IPS DF 6.9 (cell line): ENCODE measurements at places on chromosomes 6 and 20.
A peak's percentile ranks its signal among the peaks of the same experiment; 100 is the strongest.

DNA sequence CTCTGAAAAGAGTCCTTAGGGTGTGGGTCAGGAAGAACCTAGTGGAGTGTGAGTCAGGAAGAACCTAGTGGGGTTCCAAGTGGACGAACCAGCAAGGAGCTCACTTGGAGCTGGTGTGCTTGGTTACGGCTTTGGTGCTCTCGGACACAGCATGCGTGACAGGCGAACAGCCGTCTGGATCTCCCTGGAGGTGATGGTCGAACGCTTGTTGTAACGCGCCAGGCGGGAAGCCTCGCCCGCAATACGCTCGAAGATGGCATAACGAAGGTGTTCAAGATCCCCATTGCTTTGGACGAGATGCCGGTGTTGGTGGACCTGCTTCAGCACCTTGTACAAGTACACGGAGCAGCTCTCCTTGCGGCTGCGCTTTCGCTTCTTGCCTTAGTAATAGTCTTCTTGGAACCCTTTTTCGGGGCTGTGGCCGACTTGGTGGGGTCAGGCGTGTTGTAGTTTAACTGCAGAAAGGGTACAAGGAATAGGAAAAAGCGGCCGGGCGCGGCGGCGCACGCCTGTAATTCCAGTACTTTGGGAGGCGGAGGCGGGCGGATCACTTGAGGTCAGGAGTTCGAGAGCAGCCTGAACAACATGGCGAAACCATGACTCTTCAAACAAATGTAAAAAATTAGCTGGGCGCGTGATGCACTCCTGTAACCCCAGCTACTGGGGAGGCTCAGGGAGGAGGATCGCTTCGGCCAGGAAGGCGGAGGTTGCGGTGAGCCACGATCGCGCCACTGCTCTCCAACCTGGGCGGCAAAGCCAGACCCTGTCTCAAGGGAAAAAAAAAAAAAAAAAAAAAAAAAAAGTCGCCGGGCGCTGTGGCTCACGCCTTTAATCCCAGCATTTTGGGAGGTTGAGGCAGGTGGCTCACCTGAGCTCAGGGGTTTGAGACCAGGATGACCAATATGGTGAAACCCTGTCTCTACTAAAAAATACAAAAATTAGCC, 48.0 kb downstream of the OR2B2 start:
- no peak overlapping the region for H3K4me3 ChIP-seq
- no peak overlapping the region for H3K27ac ChIP-seq
- no peaks in the 10 kb centered on the region for H3K36me3 ChIP-seq
- DNase-seq: no peak
- no peaks in the 10 kb centered on the region for H3K27me3 ChIP-seq

- peaks cover 9% of the 10 kb centered on the region for H3K4me1 ChIP-seq
- no peaks in the 10 kb centered on the region for H3K27me3 ChIP-seq
- H3K4me3 ChIP-seq: no peak overlapping the region
- DNase-seq: no peak
- no peak overlapping the region for H3K27ac ChIP-seq
- H3K36me3 ChIP-seq: no peaks in the 10 kb centered on the region
Observed at GRCh38 chr6:111846492-111847409, 26.5 kb downstream of the FYN start.

GRCh38 chr6:33571637-33572316, 8.3 kb downstream of the BAK1 start:
- H3K36me3 ChIP-seq: peaks cover 20% of the 10 kb centered on the region
- no peak for DNase-seq
- H3K4me1 ChIP-seq: no peaks in the 10 kb centered on the region
- no peak overlapping the region for H3K27ac ChIP-seq

- DNase-seq: no peak
- H3K4me1 ChIP-seq: peaks cover 5% of the 10 kb centered on the region; the same call in 1 of the 2 replicates
- H3K27ac ChIP-seq: no peak overlapping the region
Observed at GRCh38 chr6:162154001-162154400, 573.6 kb downstream of the PRKN start.

DNA sequence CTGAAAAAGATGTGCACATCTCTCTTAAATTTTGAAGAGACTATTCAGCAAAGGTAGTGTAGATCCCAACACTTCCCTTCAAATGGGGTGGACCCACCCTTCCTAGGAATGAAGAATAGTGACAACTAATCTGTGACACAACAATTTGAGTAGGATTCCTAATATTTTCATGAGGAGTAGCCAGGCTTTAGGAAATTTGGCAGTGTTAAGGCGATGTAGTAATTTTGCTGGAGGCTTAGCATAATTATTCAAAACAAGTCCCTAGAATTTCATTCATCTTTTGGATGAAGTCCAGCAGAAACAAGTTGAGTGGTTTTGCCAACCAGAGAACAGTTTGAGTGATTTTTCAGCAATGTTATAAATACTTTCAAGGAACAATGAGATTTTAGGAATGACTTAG, 52.4 kb downstream of the ELOVL4 start:
- no peak for DNase-seq
- H3K4me1 ChIP-seq: no peaks in the 10 kb centered on the region
- no peaks in the 10 kb centered on the region for H3K36me3 ChIP-seq
- H3K4me3 ChIP-seq: no peak overlapping the region
- no peak overlapping the region for H3K27ac ChIP-seq
- no peaks in the 10 kb centered on the region for H3K27me3 ChIP-seq

DNA sequence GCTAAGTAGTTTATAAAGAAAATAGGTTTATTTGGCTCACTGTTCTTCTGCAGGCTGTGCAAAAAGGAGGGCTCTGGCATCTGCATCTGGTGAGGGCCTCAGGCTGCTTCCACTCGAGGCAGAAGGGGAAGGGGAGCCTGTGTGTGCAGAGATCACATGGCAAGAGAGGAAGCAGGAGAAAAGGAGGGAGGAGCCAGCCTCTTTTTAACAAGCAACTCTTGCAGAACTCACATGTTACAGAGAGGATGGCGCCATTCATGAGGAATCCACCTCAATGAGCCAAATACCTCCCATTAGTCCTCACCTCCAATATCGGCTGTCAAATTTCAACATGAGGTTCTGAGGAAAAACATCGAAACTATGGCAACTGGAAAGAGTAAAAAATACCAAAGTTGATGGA, 666.6 kb upstream of the SLC35B3 start:
- H3K4me3 ChIP-seq: no peak overlapping the region
- no peak for DNase-seq
- no peaks in the 10 kb centered on the region for H3K4me1 ChIP-seq
- H3K27me3 ChIP-seq: no peaks in the 10 kb centered on the region
- H3K36me3 ChIP-seq: no peaks in the 10 kb centered on the region
- no peak overlapping the region for H3K27ac ChIP-seq

GRCh38 chr6:39814236-39814635, 22.1 kb downstream of the DAAM2 start:
- H3K36me3 ChIP-seq: no peaks in the 10 kb centered on the region
- no peak overlapping the region for H3K27ac ChIP-seq
- H3K27me3 ChIP-seq: no peaks in the 10 kb centered on the region
- H3K4me3 ChIP-seq: no peak overlapping the region

DNA sequence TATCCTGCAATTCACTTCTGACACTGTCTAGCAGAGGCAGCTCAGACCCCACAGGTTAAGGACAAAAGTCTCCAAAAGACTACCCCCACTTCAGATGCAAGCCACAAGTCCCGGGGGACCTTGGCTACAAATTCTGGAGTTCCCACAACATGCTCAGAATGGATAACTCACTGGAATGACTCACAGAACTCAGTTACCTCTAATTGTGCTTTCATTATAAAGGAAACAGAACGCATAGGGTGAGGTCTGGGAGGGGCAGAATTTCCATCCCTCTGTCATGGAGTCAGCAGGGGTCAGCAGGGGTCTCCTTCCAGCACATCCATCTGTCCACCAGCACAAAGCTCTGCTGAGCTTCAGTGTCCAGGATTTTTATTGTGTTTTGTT, 184.2 kb downstream of the CDH4 start:
- no peak overlapping the region for H3K4me3 ChIP-seq
- DNase-seq: peak; percentile 48
- no peaks in the 10 kb centered on the region for H3K27me3 ChIP-seq
- H3K4me1 ChIP-seq: peaks cover 19% of the 10 kb centered on the region
- no peaks in the 10 kb centered on the region for H3K36me3 ChIP-seq
- peak overlapping the region; percentile 98 for H3K27ac ChIP-seq

- H3K4me3 ChIP-seq: no peak overlapping the region
- no peak overlapping the region for H3K27ac ChIP-seq
- H3K4me1 ChIP-seq: peaks cover 7% of the 10 kb centered on the region; the same call in 1 of the 2 replicates
- no peaks in the 10 kb centered on the region for H3K27me3 ChIP-seq
- DNase-seq: no peak
Observed at GRCh38 chr20:1964061-1964460, 29.8 kb downstream of the PDYN start.

DNA sequence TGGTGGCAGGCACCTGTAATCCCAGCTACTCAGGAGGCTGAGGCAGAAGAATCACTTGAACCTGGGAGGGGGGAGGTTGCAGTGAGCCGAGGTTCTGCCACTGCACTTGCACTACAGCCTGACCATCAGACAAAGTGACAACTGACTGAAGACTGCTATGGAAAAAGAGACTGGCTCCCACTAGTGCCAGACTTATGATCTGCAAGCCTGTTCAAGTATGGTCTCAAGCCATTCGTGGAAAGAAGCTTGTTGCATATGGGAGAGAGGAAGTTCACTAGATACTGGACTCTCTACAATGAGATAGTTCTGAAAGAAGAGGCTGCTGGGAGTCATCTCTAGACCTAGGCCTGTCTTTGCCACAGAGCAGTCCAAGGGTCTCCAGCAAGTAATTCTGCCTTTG, 26.7 kb downstream of the MDN1 start:
- no peak overlapping the region for H3K4me3 ChIP-seq
- H3K27me3 ChIP-seq: no peaks in the 10 kb centered on the region
- no peak for DNase-seq
- H3K27ac ChIP-seq: no peak overlapping the region
- no peaks in the 10 kb centered on the region for H3K4me1 ChIP-seq
- peaks cover 20% of the 10 kb centered on the region for H3K36me3 ChIP-seq

DNA sequence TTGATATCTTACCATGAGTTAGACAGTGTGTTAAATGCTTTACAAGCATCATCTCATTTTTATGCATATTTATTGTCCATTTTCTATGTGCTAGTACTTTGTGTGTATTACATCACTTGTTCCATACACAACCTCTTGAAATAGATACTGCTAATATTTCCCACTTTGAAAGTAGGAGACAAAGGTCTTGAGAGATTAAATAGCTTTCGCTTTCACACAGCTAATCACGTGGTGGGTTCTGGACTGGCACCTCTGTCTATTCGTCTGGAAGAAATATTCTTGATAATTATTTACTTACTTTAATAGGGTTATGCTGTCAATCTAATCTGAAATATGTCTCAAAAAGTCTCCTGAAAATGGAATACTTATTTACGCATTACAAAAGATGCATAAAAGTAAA, 30.2 kb downstream of the EPHA7 start:
- DNase-seq: no peak
- H3K27ac ChIP-seq: no peak overlapping the region
- no peaks in the 10 kb centered on the region for H3K4me1 ChIP-seq
- no peaks in the 10 kb centered on the region for H3K27me3 ChIP-seq
- no peaks in the 10 kb centered on the region for H3K36me3 ChIP-seq
- H3K4me3 ChIP-seq: no peak overlapping the region

DNA sequence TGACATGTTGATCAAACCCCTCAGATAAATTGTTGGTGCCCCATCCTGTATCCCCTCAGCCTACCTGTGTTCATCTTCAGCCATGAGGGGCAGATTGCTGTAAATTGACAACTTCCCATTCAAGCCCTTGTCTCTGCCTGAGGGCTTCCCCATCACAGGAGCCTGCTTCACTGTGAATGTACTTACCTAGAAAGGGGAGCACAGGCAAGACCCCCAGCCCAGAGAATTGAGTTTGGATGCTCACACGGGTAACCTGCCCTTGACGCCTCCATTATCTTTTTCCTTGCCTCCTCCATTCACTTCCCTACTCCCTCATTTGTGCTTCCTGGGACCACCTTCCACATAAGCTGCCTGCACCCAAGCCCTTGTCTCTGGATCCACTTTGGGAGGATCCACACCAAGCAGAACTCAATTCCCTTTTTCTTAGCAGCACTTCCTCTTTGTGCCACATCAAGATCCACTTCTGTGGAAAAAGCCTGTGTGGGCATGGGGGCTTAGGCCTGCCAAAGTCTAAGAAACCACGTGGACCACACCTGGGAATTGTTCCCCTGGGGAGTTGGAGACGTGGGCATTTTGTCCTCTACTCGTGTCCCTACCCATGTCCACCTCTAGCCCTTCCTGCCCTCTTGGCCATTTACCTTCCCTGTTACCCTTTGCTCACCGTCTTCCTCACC, 103.4 kb upstream of the FOXA2 start:
- H3K27me3 ChIP-seq: no peaks in the 10 kb centered on the region
- no peaks in the 10 kb centered on the region for H3K36me3 ChIP-seq
- peaks cover 7% of the 10 kb centered on the region for H3K4me1 ChIP-seq
- DNase-seq: no peak
- H3K27ac ChIP-seq: no peak overlapping the region

- H3K4me1 ChIP-seq: 0 out of 2 replicates have a peak, but pooled peaks cover 2% of the 10 kb centered on the region
- no peaks in the 10 kb centered on the region for H3K27me3 ChIP-seq
- H3K4me3 ChIP-seq: no peak overlapping the region
- no peak overlapping the region for H3K27ac ChIP-seq
- DNase-seq: no peak
Observed at GRCh38 chr6:126182650-126183311, 157.1 kb upstream of the CENPW start.

GRCh38 chr6:27296106-27296783, 15.8 kb downstream of the POM121L2 start:
- H3K4me1 ChIP-seq: peaks cover 2% of the 10 kb centered on the region; the same call in 1 of the 2 replicates
- no peak overlapping the region for H3K27ac ChIP-seq

- no peak overlapping the region for H3K4me3 ChIP-seq
- no peaks in the 10 kb centered on the region for H3K36me3 ChIP-seq
- H3K4me1 ChIP-seq: no peaks in the 10 kb centered on the region; the same call in 1 of the 2 replicates
- no peak for DNase-seq
- no peak overlapping the region for H3K27ac ChIP-seq
Observed at GRCh38 chr6:163583558-163583957, 169.0 kb downstream of the QKI start.

GRCh38 chr6:135087403-135087802, 32.8 kb upstream of the HBS1L start:
- H3K4me1 ChIP-seq: no peaks in the 10 kb centered on the region; the same call in 1 of the 2 replicates
- peak; percentile 4 for DNase-seq
- H3K4me3 ChIP-seq: no peak overlapping the region
- no peaks in the 10 kb centered on the region for H3K27me3 ChIP-seq
- H3K27ac ChIP-seq: no peak overlapping the region

- H3K4me1 ChIP-seq: peaks cover 1% of the 10 kb centered on the region; the same call in 1 of the 2 replicates
- no peak for DNase-seq
- H3K4me3 ChIP-seq: peak overlapping the region; percentile 37; the same call in 1 of the 2 replicates
- H3K27ac ChIP-seq: no peak overlapping the region
Observed at GRCh38 chr6:53359843-53360092, 11.0 kb upstream of the ELOVL5 start.

GRCh38 chr6:31901415-31901952, 402 bp downstream of the ZBTB12 start:
- no peak overlapping the region for H3K27ac ChIP-seq
- H3K4me3 ChIP-seq: peak overlapping the region; percentile 52; the same call in 1 of the 2 replicates
- DNase-seq: no peak
- peaks cover 8% of the 10 kb centered on the region for H3K4me1 ChIP-seq
- H3K36me3 ChIP-seq: peaks cover 4% of the 10 kb centered on the region

GRCh38 chr20:787825-788224, 19.5 kb upstream of the SLC52A3 start:
- no peak overlapping the region for H3K27ac ChIP-seq
- no peaks in the 10 kb centered on the region for H3K27me3 ChIP-seq
- no peaks in the 10 kb centered on the region for H3K4me1 ChIP-seq
- no peak overlapping the region for H3K4me3 ChIP-seq
- DNase-seq: no peak
